ENCODE measurements at places on chromosomes 7 and 10.

DNA sequence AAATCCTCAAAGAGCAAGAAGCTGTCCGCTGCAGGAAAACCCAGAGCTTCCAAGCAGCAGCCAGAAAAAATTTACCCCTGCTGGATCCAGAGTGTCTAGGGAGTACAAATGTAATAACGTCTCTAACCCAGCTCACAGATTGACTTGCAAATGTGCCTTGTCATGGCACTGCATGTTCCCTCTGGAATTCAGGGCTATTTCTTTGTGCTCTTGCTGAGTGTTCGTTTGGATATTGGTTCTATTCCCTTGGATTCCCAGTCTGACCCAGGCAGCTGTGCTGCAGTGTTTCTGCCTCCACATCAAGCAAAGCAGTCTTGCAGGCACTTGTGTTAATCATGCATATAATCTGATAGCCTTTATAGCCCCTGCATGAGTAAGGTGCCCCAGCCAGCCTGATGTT lies 209.9 kb upstream of the GHITM start:
- no peak for DNase-seq

- DNase-seq, result no peak
Observed at GRCh38 chr7:7176406-7177043, 5.8 kb upstream of the C1GALT1 start.

- no peak for DNase-seq
Observed at GRCh38 chr10:132804287-132804686, 18.3 kb upstream of the NKX6-2 start.

DNA sequence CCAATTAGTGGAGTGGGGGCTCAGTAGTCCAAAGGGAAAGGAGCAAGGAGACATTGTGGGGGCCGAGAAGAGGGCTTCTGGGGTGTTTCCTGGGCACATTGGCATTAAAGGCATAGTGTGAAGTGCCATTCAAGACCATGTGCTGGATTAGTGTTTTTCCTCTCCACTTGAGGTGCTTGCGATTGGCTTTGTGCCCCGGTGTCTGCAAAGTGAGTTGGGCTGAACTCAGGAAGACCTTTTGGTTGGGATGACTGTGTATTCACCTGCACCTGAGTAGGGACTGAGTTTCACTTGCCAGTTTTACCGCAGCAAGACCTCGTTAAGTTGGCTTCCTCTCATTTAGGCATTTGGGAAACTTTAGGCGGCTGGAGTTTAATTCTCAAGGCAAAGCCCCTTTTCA lies 73.0 kb downstream of the TCF7L2 start:
- no peak for DNase-seq

- DNase-seq, result no peak
Observed at GRCh38 chr10:122341141-122341810, 33.2 kb upstream of the PLEKHA1 start.

DNA sequence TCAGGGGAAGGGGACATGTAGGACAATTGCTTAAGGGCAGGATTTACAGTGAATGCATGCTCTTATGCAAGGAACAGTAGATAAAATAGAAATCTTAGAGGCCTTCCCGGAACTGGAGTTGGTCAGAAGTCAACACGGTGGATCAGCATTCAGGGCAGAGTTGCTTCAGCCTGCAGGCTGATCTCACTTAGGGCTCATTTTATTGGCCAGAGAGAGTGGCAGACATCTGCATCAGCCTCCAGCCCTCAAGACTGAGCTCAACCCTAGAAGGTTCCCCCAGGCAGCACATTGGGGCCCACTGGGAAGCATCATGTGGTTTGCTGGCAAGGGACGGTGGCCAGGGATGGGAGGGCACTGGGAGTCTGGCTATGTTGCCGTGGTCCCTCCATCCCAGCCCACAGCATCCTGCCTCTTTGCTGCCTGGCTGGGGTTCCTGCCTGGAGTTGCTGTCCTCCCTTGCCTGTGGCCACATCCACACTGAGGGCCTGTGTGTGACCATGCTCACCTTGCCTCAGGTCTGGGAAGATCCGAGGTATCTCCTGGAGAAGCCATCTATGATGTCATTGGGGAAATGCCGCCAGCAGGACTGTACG lies 13.0 kb downstream of the SCART1 start:
- DNase-seq, result no peak

GRCh38 chr7:32047075-32047474 lies 23.1 kb downstream of the PDE1C start:
- no peak for DNase-seq

- DNase-seq, result no peak
Observed at GRCh38 chr10:120188950-120189349, 268.1 kb upstream of the PLPP4 start.

GRCh38 chr10:112080231-112080630 lies 103.3 kb downstream of the GPAM start:
- DNase-seq, result no peak
